ENCODE measurements at places on chromosomes 12 and 14.

DNA sequence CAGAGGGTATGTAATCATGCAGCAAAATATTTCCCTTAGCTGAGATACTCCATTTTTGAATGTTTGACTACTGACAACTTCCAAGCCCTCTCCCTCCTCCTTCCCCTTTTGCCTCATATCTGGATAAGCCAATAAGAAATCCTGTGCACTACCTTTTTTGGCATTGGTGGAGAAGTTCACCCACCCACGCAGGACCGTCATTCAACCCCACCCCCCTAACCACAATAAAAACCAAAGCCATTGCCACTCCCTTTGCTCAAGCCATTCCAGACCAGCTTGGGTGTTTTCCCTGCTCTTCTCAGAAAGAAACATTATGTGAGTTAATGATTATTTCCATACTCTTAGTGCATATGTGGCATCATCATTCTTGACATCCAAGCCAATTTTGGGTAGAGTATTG lies 176.7 kb downstream of the PTPN11 start:
- no peak for DNase-seq

DNA sequence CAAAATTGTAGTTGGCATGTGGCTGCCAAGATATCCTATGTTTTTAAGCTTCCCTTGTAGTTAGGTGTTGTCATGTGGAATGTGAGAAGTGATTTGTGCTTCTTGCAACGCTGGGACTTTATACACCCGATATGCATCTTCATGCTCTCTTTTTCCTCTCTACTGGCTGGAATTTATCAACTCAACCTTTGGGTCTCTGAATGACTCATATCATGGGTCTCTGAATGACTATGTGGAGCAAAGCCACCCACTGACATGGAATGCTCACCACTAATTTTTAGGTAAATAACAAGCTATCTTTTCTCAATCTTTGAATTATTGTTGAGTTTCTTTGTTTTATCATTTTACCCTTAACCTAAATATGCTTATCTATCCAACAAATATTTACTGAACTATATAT lies 144.6 kb downstream of the ATP23 start:
- no peak for DNase-seq

- DNase-seq, result no peak
Measured at GRCh38 chr14:55277972-55278740, 6.9 kb downstream of the FBXO34 start.

GRCh38 chr12:131119936-131120335 lies 166.2 kb downstream of the ADGRD1 start:
- DNase-seq, result no peak

GRCh38 chr12:16297521-16297920 lies 20.0 kb upstream of the SLC15A5 start:
- no peak for DNase-seq

- DNase-seq, result no peak
Measured at GRCh38 chr12:91261820-91262676, 79.4 kb upstream of the DCN start.

DNA sequence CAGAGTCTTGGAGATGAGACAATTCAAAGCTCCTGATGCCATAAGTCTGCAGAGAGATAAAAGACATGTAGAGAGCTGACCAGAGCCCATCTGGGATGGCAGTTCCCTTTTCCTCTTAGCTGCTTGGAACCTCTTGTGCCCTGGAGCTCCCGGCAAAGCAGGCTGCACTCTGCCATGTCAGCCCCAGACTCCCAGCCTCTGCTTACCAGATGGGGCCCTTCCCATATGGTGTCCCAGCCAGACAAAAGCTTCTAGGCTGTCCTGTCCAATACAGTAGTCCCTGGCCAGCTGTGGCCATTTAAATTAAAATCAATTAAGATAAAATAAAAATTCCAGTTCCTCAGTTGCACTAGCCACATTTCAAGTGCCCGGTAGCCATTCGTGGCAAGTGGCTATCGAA lies 303.9 kb downstream of the TTC6 start:
- DNase-seq, result no peak

- DNase-seq, result no peak
Measured at GRCh38 chr14:73602994-73603393, 9.3 kb upstream of the ACOT6 start.

DNA sequence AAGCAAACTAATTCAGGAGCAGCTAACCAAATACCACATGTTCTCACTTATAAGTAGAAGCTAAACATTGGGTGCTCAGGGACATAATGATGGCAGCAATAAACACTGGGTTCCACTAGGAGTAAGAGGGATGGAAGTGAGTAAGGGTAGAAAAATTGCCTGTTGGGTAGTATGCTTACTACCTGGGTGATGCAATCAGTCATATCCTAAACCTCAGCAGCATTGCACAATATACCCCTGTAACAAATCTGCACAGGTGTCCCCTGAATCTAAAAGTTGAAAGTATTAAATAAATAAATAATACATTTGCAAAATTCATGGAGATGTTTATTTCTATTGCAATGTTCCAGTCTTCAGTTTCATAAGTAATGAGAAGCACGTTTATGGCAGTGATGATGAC lies 409.8 kb upstream of the FOXG1 start:
- no peak for DNase-seq

DNA sequence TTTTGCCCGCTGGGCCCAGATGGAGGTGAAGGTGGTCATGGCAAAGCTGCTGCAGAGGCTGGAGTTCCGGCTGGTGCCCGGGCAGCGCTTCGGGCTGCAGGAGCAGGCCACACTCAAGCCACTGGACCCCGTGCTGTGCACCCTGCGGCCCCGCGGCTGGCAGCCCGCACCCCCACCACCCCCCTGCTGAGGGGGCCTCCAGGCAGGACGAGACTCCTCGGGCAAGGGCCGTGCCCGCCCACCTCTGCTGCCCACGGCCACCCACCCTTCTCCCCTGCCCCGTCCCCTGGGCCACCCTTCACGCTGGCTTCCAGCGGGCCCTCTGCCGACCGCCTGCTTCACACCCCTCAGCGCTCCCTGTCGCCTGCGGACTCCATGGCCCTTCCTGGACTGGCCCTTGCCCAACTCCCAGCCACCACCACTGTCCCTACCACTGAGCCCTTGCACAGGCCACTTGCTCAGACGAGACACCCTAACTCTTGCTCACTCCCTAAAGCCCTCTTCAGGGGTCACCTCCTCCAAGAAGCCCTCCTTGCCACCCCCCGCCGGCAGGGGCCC lies 42.5 kb downstream of the CYP46A1 start:
- DNase-seq, result no peak

DNA sequence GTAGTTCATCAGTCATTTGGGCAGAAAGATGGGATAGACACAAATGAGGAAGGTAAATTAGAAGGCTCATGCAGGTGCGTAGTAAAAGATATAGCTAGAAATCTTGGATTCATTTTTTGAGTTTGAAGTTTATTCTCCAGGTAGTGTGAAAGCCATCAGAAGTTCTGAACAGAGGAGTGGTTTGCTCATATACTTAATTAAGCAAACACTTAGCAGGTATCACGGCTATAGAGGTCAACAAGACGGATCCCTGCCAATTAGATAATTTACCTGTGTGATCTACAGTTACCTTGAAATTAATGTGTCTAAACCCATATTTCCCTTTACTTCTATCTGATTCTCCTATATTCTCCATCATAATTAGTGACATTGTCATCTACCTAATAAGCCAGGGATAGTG lies 29.7 kb downstream of the PALS1 start:
- no peak for DNase-seq

DNA sequence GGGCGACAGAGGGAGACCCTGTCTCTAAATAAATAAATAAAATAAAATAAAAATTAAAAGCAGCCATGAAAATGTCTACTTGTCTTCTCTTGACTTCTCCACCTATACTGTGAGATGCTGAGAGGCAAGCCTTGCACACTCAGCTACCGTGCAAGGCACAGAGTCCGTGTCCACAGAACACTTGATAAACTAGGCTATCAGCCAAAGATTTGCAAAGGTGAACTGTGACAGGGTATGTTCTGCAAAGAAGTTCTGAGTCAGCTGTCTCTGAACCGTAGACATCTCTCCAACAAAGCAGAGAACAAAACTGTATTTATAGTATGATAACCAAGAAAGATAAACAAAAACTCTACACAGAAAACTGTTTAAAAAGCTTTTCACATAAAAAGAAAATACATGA lies 35.5 kb downstream of the STXBP6 start:
- DNase-seq, result no peak

GRCh38 chr12:31525496-31526157 lies 65.3 kb downstream of the DENND5B start:
- no peak for DNase-seq

- DNase-seq, result no peak
Measured at GRCh38 chr12:92065018-92065499, 80.6 kb downstream of the BTG1 start.

Data from activated CD4-positive, alpha-beta T cell treated with anti-CD3 and anti-CD28 coated beads for 1 hour (primary cell).